GDM1 (cell line): ENCODE measurements at places on chromosomes 3 and 15.

GRCh38 chr3:126342211-126342610 is 15.0 kb downstream of the KLF15 start:
- DNase-seq, result no peak

- DNase-seq, result no peak
Observed at GRCh38 chr15:36831125-36831903, 251.9 kb downstream of the CDIN1 start.

DNA sequence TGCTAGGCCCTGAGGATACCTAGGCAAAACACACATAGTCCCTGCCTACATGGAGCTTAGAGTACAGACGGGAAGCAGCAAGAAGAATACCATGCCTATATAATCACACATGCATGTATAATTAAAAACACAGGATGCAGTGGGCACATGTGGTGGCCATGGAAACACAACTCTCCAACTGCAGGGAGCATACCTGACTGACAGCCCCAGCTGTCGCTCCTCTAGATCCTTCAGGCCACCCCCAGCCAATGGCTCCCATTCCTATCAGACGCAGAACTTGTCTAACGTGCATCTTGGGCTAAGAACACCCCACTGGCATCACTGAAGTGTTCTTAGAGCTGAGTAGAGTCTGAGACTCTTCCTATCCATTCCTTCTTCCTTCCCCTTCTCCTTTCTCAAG is 125.5 kb upstream of the FRMD4B start:
- DNase-seq, result no peak

GRCh38 chr3:120425572-120426250 is 25.1 kb downstream of the FSTL1 start:
- DNase-seq, result no peak

DNA sequence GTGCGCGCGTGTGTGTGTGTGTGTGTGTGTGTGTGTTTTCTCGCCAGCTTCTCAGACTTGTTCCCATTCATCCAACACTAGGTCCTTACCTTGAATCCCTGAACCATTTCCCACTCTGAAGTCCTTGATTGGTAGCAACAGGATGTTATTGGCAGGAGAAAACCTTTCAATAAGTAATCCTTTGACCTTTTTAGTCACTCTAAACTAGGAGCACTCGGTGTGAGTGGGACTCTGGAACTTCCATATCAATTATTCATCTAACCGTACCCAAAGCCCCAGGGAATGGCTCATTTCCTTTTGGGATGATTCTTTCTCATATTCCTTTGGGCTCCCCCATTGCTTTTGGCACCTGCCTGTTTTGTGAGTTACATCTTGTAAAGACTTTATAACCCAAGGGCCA is 140.2 kb upstream of the SPRED1 start:
- no peak for DNase-seq

- no peak for DNase-seq
Observed at GRCh38 chr3:125028657-125029056, 27.1 kb downstream of the HEG1 start.

- no peak for DNase-seq
Observed at GRCh38 chr3:107236655-107237337, 140.4 kb upstream of the CCDC54 start.

DNA sequence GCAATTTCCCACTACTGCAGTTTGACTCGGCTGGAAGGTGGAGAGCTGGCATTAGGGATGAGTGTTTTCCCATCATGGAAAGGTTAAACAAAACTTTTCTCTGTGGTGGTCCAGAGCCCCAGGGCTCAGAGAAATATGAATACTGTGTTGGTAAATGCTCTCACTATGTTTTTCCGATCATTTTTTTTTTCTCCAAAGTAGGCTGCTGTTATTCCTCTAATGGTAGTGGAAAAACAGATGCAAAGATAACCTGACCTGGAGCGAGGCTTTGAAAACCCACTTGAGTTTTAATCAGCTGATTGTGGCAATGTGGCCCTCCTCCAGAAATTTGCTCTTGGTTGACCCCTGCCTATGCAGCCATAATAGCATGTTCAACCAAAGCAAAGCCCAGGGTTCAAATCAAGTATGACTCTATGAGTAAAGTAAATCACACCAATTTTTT is 320.8 kb upstream of the CTNNB1 start:
- DNase-seq, result no peak
